Frontal cortex (tissue), 4 donors: ENCODE measurements at places on chromosomes 2 and 18. TPM values are rescaled to one million over a fixed set of nuclear protein-coding genes. Genes with fewer than 3 reads are reported as not detected.

Gene PRKAG3
- total RNA-seq = not detected

Gene SERPINB12
- total RNA-seq = not detected

Gene TMEM247
- not detected for total RNA-seq

Gene POMC
- 1.2 TPM for total RNA-seq

Gene DNAJC5G
- not detected for total RNA-seq
